HAP-1 (cell line): ENCODE measurements at places on chromosomes 1 and 21.

GRCh38 chr1:24420547-24420946, 4.9 kb downstream of the NIPAL3 start:
- no peak for DNase-seq

DNA sequence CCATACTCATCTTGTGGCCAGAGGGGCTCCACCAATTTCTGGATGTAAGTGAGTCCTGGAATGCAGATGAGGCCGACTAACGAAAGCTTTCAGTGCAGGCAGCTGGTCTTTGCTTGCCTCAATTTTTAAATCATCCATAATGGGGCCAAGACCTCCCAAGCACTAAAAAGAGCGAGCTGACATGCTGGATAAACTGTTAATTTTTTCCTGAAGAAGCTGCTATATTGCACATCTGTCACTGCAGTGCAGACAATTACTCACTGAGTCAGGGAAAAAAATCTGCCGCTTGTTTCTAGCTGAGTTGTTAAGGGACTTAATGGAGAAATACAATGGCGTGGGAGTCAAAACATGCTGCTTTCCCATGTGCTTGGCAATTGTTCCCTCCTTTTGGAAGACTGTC, 205.5 kb downstream of the GPATCH2 start:
- no peak for DNase-seq

- no peak for DNase-seq
These were observed 15.9 kb upstream of the IFNAR1 start for GRCh38 chr21:33308586-33309490.

GRCh38 chr1:59223989-59224634, 72.8 kb upstream of the FGGY start:
- DNase-seq = no peak

GRCh38 chr1:178541829-178542553, 29.1 kb downstream of the TEX35 start:
- peak; percentile 81 for DNase-seq
